ENCODE measurements at places on chromosomes 1 and 21.

- DNase-seq: no peak
Measured at GRCh38 chr1:9807541-9807940, 16.2 kb downstream of the CLSTN1 start.

DNA sequence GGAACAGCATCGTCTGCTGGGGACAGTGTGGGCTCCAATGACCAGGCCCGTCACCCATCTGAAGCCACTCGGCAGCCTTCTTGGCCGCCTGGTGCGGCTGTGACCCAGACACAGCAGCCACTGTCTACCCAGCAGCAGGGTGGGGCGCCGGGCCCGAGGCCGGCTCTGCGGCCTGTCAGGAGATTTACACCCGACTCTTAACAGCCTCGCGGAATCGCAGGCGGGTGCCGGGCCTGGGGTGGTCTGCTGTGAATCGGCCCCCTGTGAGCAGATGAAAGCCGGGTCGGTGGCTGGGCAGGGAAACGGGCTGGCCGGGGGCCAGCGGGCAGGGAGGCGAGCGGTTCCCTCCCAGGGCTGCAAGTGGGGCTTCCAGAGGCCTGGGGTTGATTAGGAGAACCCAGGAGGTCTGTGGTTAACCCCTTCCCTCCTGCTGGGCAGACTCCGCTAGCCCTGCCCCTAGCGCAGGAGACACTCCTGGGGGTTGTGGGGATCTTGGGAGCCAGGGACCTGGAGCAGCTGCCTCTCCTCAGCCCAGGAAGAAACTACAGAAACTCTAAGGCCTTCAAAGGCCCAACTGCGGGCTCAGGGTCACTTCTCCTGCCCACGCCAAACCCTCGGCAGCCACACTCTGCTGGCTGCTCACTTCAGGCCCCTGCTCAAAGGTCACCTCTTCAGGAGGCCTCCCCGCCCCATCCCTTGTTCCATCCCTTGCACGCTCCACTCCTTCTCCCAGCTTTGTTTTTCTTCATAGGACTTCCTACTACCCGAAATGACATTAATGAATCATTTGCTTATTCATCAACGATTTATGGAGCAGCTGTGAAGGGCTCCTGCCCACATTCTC is 15.6 kb downstream of the RUNX3 start:
- DNase-seq: peak; percentile 64

GRCh38 chr1:43841321-43842174 is 92.1 kb upstream of the ARTN start:
- DNase-seq: no peak

DNA sequence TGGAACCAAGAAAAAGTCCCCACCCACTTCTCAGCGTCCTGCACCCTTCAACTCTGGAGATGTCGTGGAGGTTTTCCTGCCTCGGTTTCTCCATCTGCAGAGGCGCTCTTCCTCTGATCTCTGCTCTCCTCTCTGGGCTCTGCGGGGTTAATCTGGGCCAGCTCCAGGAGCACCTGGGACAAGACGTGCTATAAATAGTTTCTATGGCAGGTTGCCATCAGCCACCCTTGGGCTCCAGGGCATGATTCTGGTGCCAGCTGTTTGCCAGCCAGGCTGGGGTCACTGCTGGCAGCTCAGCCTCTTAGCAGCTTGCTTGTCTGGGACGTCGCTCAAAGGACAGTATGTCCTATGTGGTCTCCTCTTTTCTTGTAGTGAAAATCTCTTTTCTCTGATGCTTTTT is 137.1 kb downstream of the ACTL8 start:
- no peak for DNase-seq

DNA sequence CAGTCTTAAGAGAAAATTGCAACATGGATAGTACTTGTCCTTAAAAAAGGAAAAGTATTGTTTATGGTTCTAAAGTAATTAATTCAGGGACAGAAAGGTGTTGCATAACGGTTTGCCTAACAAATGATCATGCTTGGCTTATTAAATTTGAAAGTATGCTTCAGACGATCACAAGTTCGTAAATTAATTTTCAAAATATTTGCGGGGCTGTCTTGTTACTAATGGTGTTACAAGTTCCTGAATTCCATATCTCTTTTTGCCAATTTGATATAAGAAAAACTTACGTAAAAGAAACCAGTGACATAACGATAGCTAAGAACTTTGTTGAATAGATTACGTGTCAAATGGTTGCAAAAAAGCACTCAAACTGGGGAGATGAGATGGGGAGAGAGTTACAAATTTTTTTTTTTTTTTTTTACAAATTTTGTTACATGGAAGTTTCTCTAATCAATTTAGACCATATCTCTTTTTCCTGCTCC is 1.3 kb downstream of the AGO3 start:
- DNase-seq: no peak

DNA sequence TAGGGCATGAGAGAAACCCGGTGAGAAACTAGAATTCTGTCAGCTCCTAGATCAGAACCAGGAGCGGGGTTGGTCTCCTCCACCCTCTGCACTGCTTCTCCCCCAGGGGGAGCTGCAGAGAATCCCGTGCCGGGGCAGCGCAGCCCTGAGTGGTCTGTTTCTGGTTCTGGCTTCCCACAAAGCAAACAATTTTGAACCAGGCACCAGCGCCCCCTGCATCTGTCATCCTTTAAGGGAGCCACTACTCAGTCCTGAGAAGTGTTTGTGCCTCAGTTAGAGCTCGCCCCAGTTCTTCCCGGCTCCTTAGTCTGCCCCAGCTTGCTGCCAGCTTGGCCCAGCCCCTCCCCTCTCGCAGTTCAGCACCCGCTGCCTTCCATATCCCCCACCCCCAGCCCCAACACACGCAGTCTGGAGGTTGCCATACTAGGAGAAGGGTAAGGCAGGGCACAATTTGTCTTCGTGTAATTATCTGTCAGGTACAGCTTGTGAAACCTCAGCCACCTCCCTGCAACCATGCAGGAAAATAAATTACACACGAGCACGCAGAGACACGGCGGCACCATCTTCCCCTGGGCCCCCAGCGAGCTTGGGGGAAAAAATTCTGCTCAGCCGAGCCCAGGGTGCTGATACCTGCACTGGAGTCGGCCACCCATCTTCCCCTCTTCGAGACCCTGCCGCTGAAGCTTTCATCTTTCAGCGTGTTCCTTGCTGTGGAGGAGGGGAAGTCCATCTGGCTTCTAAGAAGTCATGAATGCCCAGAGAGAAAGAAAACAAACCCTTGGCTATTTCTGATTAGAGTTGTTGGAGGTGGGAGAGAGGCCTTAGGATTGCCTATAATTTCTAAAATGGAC is 62.6 kb upstream of the CD1D start:
- DNase-seq: no peak

DNA sequence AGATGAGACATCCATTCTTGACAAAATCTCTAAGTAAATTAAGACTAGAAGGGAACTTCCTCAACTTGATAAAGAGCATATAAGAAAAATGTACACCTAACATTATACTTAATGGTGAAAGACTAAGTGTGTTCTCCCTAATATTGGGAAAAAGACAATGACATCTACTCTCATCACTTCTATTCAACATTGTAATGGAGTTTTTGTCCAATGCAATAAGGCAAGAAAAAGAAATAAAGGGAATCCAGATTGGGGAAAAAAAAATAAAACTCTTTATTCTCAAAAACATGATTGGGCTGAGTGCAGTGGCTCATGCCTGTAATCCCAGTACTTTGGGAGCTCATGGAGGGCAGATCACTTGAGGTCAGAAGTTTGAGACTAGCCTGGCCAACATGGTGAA is 131.1 kb upstream of the JUN start:
- DNase-seq: no peak

DNA sequence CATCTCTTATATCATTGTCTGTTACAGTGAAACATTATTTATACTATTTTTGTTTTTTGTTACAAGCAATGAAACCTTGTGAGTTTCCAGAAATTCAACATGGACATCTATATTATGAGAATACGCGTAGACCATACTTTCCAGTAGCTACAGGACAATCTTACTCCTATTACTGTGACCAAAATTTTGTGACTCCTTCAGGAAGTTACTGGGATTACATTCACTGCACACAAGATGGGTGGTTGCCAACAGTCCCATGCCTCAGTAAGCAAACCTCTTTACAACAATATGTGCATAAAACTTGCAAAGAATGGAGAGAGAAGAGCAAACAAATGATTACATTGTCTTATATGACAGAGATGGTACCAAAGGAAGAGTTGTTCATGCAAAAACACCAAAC is 22.4 kb downstream of the CFHR4 start:
- DNase-seq: no peak

GRCh38 chr1:164695956-164696665 is 137.1 kb downstream of the PBX1 start:
- no peak for DNase-seq

DNA sequence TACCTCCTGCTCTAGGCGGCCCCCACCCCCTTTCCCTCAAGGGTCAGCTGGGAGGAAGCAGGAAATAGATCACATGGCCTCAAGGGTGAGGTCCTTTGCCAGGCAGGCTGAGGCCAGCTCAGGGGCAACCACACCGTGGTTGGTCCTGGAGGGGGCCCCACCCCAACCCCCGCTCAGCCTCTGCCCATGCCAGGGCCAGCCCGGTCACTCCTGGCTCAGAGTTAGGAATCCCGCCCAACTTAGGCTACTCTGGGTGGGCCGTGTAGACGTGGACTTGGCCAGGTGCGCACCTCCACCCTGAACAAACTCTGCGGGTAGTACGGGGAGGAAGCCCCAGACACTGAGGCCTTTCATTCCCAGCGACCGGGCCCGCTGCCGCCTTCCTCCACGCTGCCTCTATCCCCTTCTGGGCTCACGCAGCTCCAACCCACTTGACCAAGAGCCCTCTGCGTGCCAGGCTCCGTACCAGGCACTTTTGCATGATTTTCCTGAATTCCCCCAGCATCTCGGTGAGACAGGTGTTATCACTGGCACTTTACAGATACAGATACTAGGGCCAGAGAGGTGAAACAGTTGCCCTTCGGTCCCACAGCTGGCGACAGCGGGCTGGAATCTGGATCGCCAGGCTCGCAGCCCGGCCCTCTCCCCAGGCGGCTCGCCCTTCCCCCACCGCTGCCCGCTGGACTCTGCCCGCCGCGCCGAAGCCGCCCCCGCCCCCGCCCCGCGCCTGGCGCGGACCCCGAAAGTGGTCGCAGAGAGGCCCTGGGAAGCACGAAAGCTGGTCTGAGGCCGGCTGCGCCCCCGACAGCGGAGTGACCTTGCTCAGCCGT is 769 bp downstream of the GALE start:
- DNase-seq: no peak

GRCh38 chr1:28028873-28029654 is 59.3 kb downstream of the EYA3 start:
- no peak for DNase-seq

- no peak for DNase-seq
Measured at GRCh38 chr1:9039761-9040658, 13.8 kb upstream of the SLC2A7 start.

DNA sequence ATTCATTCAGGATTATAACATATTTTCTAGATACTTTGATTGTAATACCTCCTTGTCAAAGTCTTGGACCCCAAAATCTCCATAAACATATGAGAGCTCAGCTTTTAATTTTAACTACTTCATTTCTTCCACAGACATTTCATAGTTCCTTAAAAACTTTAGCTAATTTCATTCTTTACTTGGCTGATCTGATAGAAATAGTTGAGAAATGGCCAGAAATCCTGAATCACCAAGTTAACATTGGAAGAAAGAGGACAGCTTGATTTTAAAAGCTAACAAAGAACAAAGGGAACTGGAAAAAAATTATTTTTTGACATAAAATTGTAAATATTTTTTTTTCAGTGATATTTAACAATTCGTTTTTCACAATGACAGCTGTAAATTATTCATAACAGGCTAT is 216.5 kb downstream of the NTNG1 start:
- DNase-seq: peak; percentile 32

GRCh38 chr1:1072849-1073742 is 1.0 kb downstream of the RNF223 start:
- no peak for DNase-seq

GRCh38 chr21:39330001-39330400 is 16.6 kb upstream of the BRWD1 start:
- no peak for DNase-seq

DNA sequence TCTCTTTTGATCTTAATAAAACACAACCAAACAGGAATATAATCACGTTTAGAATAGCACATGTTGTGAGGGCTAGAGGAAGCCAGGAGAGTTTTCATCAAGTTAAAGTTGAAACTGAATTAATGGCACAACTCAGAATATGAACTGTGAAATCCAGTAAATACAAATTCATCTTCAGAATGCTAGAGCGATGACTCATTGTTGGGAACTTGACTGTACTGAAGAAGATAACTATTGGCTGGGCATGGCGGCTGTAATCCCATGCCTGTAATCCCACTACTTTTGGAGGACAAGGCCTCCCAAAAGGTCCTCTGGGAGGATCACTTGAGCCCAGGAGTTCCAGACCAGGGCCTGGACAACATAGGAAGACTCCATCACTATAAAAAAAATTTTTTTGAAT is 8.8 kb downstream of the SYF2 start:
- DNase-seq: no peak

GRCh38 chr1:29718791-29719190 is 482.5 kb downstream of the PTPRU start:
- no peak for DNase-seq

DNA sequence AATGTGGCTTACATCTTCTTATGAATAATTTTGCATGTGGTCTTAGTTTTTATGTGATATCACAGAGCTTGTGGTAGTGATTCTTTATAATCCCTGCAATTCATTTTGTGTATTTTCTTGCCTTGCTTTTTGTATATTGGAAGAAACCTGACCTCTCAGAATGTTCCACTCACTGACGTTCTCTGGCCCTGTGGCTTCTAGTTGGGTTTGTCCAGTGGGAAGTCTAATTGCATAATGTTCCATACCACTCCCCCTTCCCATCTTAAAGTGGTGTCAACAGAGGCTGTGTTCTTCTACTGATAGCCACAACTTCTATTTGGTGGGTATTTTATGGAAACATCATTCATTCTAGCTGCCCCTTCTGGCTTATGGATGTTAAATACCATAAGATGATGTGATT is 225.3 kb downstream of the BACH1 start:
- no peak for DNase-seq

GRCh38 chr21:41780337-41781049 is 13.6 kb upstream of the RIPK4 start:
- no peak for DNase-seq

GRCh38 chr1:53417074-53417511 is 42.1 kb upstream of the DMRTB1 start:
- no peak for DNase-seq

DNA sequence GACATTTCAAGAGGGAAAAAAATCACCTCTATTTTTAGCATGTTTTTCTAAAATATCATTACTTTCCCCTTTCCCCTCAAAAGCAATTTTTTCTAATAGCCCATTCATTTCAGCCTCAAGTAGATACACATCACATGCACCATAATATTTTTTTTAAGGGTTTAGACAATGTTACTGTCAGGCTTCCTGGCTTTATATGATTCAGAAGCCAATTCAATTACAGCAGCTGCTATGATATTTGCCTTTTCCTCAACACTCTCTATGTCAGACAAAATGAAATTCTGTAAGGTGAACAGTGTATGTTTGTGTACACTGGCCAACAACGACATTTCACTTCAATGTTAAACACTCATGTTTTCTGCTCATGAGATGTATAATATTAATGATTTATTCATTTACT is 46.5 kb downstream of the OMA1 start:
- DNase-seq: no peak

- DNase-seq: no peak
Measured at GRCh38 chr1:42904434-42904833, 54.2 kb downstream of the SLC2A1 start.

- DNase-seq: no peak
Measured at GRCh38 chr1:214565310-214565709, 13.9 kb upstream of the PTPN14 start.
